Right atrium auricular region (tissue), 2 donors: ENCODE measurements at places on chromosomes 1 and 21. TPM values are rescaled to one million over a fixed set of nuclear protein-coding genes. Genes with fewer than 3 reads are reported as not detected.

GRCh38 chr1:66300972-66301451, 232.9 kb upstream of the SGIP1 start:
- H3K27me3 ChIP-seq, result no peaks in the 10 kb centered on the region
- H3K4me3 ChIP-seq, result no peak overlapping the region
- no peaks in the 10 kb centered on the region for H3K36me3 ChIP-seq
- no peak for DNase-seq
- no peaks in the 10 kb centered on the region for H3K4me1 ChIP-seq
- H3K27ac ChIP-seq, result peak overlapping the region; percentile 61

GRCh38 chr1:243422362-243422761, 166.5 kb downstream of the SDCCAG8 start:
- DNase-seq, result no peak
- peaks cover 7% of the 10 kb centered on the region for H3K36me3 ChIP-seq
- H3K27ac ChIP-seq, result no peak overlapping the region
- H3K27me3 ChIP-seq, result no peaks in the 10 kb centered on the region
- no peak overlapping the region for H3K4me3 ChIP-seq
- H3K4me1 ChIP-seq, result no peaks in the 10 kb centered on the region

DNA sequence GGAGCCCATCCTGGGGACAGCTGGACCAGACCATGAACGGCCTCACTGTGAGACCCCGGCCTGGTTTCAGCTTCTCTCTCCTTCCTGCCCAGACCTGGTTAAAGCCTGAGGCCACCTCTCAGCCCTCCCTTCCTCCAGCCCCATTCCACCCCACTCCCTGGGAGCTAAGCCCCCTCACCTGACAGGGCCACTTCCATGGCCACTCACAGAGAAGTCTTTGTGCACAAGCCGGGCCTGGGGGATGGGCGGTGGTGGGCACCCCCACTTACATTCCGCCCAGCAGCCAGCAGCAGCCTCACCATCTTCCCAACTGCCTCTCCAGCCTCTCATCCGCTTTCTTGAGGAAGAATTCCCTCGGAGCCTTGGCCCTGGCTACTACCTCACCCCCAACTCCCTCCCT, 40.4 kb downstream of the RHBG start:
- H3K27ac ChIP-seq, result no peak overlapping the region
- no peaks in the 10 kb centered on the region for H3K4me1 ChIP-seq
- no peaks in the 10 kb centered on the region for H3K36me3 ChIP-seq

The OR2G6 gene
- total RNA-seq, result not detected

The OR11L1 gene
- not detected for total RNA-seq

The CYP4A22 gene
- total RNA-seq, result not detected
